ENCODE measurements at places on chromosomes 5 and 9.

- DNase-seq = no peak
Measured at GRCh38 chr5:162096448-162096847, 28.9 kb downstream of the GABRG2 start.

GRCh38 chr5:89327608-89328007 lies 444.6 kb upstream of the MEF2C start:
- DNase-seq = no peak

DNA sequence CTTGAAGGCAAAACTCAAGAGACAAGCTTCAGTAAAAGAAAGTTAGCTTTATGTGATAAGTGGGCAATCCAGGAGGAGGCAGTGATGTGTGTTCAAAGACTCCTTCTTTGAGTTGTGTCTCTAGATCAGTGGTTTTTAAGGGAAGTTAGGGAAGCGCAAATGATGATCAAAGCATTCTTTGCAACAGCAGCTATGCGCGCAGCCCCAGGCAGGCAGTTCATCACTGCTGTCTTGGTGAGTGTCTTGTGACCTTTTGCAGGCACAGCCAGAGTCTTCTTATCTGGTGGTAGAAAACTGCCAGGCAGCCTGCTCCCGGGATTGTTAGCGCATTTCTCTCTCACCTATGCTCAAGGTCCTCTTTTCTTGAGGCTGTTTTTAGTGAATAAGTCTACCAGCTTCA lies 40.3 kb upstream of the CLK4 start:
- DNase-seq = no peak

DNA sequence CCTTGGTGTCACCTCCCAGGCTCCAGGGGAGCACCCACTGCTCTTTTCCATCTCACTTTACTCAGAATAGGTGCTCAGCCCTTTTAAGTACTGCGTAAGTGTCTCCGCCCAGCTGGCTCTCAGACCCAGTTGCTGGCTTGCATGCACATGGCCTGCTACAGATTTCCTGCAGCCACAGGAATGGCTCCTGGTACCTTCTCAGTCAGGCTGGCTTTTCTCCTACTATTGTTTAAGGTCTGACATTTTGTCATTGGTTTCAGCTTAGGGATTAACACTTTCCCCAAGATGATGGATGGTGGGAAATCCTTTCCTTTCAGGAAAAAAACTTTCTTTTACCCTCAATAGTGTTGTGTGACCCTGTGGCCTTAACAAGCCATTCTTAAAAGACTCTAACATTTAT lies 1652.3 kb upstream of the WWC1 start:
- DNase-seq = no peak

DNA sequence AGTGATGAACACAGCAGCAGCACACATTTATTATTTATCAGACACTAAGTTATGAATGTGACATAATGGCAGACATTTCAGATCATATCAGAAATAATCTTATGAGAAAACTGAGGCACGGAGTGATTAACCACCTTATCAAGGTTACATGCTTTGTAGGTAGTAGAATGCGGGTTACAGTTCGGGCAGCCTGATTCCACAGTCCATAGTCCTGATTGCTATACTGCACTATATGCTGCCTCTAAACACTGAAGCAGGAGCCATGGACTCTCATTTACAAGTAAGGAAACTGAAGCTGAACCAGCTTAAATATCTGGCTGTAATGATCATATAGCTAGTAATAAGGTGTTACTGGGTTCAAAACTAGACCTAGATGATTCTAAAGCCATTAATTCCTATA lies 291.3 kb upstream of the ADAMTSL1 start:
- DNase-seq = no peak

Measured in esophagus squamous epithelium (tissue), 5 donors.